Activated naive CD4-positive, alpha-beta T cell treated with anti-CD3 and anti-CD28 coated beads, Interleukin-2, amount 50 U/mL, for 72 hours (primary cell): ENCODE measurements at places on chromosomes 7 and 10. TPM values are rescaled to one million over a fixed set of nuclear protein-coding genes. Genes with fewer than 3 reads are reported as not detected.

- DNase-seq: no peak
These were observed 450.3 kb downstream of the GRID1 start for GRCh38 chr10:85916286-85916685.

- no peak for DNase-seq
These were observed 80.7 kb downstream of the FANK1 start for GRCh38 chr10:125976960-125977605.

DNA sequence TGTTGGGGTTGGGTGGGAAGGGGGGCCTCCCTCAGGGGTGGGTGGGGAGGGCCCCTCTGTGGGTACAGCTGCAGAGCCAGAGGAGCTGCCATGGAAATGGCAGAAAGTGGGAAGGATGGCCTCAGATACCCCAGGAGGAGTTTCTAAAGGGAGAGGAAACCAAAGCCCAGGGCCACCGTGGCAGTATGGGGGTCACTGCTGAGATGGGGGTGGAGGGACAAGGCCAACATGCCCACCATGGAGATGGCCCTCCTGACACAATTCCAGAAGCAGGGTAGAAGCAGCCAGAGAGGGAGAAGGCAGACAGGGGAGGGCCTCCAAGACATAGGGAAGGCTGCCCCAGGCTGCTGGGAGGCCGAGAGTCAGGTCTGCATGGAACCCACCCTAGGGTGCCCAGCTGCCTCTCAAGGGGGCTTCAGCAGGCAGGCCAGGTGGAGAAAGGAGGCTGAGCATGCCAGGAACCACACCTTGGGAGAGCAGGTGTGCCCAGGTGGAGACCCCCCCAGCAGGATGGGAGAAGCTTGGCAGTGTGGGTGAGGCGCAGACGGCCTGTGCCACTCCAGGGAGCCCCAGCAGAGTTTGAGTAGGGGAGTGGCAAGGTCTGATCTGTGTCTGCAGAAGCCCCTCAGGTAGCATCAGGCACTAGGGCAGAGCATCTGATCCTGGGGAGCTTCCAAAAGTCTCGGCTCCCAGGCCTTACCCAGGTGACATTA, 146.8 kb downstream of the ARHGAP22 start:
- DNase-seq: peak; percentile 44

GRCh38 chr7:130959743-130960207, 225.8 kb upstream of the KLF14 start:
- peak; percentile 57 for DNase-seq

- DNase-seq: no peak
These were observed 227.3 kb upstream of the TCF7L2 start for GRCh38 chr10:112722758-112723157.

Gene FRAT1
- total RNA-seq: 2.7 TPM

DNA sequence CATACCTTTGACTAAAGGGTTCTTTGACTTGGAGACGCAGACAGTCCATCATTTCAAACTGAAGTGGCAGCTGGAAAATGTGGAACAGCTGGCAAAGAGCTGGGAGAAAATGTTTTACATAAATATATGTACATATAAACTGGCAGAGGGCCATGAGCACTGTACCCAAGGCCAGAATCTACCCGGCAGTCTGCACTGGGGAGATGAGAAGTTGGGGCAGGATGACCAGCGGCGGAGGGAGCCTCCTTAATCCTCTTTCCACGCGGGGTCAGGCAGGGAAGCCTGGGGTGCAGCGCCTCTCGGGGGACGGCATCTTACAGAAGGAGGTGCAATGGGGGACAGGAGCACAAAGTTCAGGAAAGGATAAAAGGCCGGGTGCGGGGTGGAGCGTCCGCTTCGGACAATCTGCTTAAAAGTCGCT, 1.3 kb downstream of the GLI3 start:
- DNase-seq: no peak

DNA sequence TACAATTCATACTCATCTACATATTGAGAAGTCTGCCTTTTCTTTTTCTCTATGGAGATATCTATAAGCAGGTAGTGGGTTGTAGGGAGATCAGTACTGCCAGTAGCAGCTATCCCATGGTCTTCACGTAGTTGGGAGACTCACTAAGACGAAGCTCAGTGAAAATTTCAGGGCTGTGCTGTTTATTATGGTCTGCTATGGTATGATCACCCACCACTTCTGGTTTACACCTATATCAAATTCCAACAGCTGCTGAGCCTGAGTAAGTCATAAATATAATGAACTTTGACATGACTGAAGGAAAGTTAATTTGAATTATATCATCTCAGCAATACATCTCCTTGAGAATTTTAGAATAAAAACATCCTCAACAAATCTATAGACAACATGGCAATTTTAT, 741.7 kb downstream of the GRM8 start:
- DNase-seq: no peak

- no peak for DNase-seq
These were observed 101.9 kb upstream of the HGF start for GRCh38 chr7:81871606-81872265.

Gene FFAR4
- not detected for total RNA-seq

Gene NKX6-2
- not detected for total RNA-seq

DNA sequence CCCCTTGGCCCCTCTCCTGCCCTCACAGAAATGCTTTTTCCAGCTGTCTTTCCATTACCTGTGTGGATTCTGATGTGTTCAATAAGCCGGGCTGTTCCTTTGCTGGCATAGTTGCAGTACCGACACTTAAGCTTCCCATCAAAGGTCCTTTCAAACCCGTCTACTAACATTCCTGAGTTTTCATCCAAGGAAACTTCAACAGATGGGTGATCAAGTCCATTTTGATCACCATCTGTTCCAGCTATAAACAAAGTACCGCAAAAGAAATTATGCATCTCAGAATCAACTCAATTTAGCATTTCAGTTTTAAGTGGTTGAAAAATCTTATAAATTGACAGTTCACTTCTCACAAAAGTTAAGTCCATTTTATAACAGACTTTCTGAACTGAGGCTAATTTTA, 12.7 kb downstream of the IKZF5 start:
- DNase-seq: no peak

Gene HECW1
- total RNA-seq: not detected

Gene PRSS37
- not detected for total RNA-seq

DNA sequence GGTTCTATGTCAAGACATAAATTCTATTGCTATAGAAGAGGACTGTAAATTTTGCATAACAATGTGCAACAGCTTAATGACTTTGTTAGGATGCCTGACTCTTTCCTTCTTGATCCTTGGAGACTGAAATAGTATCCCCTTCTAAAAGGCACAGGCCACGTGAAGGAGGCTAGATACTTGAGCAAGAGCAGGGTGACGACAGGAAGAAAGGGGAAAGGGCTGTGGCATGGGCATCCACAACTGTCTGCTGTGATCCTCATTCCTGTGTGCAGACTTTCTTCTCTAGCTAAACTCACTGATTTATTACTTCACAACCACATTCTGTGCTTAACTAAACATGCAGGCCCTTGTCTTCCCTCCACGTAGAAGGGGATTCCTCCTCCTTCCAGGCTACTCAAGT, 1111.8 kb upstream of the C7orf33 start:
- DNase-seq: no peak

Gene CCDC3
- total RNA-seq: not detected

Gene TIAL1
- 208 TPM for total RNA-seq

GRCh38 chr7:101690061-101690460, 61.0 kb upstream of the MYL10 start:
- no peak for DNase-seq

- DNase-seq: no peak
These were observed 181.9 kb upstream of the LYZL2 start for GRCh38 chr10:30811276-30812017.

- DNase-seq: no peak
These were observed 67.0 kb upstream of the CFAP46 start for GRCh38 chr10:133009218-133009950.

Gene ADRA2A
- total RNA-seq: not detected
